T-cell (primary cell): ENCODE measurements at places on chromosomes 5 and 9.

- DNase-seq = no peak
Observed at GRCh38 chr9:328453-328852, 113.8 kb downstream of the DOCK8 start.

GRCh38 chr5:6682239-6682638 lies 31.0 kb upstream of the TENT4A start:
- DNase-seq = no peak

DNA sequence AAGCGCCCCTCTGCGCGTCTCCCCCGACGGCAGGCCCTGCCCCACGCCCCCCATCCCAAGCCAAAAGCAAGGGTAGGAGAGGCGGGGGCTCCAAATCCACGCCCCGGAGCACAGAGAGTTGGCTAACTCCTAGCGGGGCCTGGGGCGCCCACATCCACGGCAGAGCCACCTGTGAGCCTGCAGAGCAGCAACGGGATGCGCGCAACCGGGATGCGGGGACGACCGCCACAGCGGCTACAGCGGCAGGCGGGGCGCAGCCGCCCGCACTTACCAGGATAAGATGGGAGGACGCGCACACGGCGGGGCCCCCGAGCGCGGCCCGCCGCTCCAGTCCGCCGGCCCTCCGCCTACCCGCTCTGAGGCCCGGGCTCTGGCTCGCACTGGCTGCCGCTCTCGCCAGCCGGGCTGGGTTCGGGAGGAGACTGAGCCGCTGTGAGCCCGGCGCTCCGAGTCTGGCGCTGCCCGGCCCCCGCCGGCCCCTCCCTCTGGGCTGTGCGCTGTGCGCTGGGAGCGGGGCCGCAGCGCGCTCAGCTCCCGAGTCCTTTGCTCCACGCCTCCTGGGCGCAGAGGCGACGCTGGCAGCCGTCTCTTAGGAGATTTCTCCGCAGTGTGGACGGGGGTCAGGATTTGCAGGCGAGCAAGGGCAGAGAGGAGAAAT lies at the start of gene SLC24A2:
Gene SLC24A2, minus strand, starts transcription at position 424 of the 658 bp plus-strand sequence.
- DNase-seq = no peak

DNA sequence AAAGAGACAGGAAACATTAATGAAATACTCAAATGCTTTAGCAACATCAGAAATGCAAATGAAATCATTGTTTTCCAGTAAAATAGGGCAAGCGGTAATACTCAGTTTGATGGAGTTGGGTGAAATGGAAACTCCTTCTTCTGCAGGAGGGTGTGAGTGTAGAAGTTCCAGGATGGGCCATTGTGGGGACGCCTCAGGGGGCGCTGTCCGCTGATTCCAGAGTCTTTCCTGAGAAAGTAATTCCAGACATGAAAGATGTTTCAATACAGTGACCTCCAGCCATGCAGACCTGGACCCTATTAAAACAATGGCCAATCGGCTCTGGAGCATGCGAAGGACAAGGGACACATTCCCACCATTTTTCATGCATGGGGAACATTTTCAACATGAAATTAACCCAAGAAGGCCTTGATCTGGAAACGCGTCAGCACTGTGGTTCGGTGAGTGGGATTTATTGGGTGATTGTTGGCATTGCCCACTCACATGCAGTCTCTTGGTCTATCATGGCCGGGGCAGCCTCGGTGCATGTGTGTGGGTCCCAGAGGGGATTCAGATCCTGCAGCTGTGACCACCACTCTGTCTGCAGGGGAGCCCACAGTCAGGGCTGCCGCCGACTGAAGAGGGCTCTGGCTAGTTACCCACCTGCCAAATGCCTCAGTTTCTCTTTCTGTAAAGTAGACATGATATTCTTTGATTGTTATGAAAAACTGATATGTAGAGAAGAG lies 132.6 kb upstream of the IRX4 start:
- no peak for DNase-seq

- DNase-seq = no peak
Observed at GRCh38 chr5:144173766-144174165, 3.1 kb downstream of the KCTD16 start.

DNA sequence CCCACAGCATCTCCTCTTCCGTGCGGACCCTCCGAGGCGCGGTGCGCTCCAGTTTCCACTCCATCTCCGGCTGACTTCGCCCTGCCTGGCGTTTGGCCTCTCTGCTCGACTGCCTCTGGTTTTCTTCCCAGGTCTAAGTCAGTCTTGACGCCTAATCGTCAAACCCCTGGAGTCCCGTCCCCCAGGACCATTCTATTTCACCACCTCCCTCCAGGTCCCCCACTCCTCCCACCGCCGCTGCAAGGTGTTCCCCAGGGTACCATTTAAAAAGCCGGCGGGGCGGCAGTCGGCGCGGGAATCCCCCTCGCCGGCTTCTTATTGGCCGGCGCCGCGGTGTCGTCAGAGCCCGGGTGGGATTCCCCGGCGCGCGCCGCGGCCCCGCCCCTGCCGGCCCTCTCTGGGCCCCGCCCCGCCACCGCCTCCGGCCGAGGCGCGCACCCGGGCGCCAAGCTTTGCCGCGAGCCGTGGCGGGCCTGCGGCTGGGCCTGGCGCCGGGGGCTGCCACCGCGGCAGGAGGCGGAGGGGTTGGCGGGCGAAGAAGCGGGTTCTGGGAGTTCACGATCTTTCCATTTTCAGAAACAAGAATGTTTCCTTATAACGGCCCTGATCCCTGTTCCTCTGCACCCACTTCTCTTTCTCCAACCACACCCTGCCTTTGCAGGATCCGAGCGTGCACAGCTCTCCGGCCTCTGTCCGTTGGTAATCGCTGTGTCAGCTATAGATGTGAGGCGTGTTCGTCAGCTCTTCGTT lies at the start of gene CDC20B:
Gene CDC20B, minus strand, starts transcription at position 241 of the 750 bp plus-strand sequence. Its CDS starts 177 bp downstream, at position 64.
- DNase-seq = peak; percentile 43
